Inflammatory macrophage treated with lipopolysaccharide for 1 hour (primary cell): ENCODE measurements at places on chromosomes 16 and 17.

GRCh38 chr17:52660692-52661091 lies 502.2 kb upstream of the CA10 start:
- DNase-seq = no peak

DNA sequence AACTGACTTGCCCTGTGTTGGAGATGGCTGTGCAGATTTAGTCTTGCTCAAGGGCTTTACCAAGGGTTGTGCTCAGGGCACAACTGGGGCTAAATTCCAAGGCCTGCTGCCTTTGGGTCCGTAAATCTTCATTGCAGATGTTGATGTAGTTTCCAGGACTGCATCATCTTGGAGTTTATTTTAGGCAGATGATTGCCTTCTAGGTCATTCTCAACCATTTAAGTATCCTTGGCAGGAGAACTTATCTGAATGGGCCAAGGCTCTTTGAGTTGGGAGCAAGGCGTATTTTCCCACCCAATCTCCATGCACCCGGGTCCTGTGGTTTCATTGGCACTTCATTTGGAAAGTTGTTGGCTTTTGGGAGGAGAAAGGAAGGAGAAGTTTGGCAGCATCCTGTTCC lies 200.3 kb downstream of the MSI2 start:
- no peak for DNase-seq

DNA sequence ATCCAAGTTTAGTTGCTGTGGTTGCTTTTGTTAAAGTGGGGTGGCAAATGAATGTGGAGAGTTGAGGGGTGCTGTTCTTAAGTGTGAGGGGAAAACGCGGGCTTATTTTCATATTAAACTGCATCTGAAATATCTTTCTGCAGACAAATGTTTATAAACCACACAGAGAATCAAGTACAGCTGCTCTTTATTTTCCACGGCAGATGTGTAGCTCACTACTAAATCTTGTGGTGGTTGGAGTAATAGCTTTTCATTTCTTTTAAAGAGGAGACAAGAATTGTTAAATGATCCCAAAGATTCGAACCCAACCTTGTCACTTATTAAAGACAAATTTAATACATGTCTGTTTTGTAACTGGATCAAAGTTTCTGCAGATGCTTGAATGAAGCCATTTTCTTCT lies 2.1 kb downstream of the CLTC start:
- no peak for DNase-seq

DNA sequence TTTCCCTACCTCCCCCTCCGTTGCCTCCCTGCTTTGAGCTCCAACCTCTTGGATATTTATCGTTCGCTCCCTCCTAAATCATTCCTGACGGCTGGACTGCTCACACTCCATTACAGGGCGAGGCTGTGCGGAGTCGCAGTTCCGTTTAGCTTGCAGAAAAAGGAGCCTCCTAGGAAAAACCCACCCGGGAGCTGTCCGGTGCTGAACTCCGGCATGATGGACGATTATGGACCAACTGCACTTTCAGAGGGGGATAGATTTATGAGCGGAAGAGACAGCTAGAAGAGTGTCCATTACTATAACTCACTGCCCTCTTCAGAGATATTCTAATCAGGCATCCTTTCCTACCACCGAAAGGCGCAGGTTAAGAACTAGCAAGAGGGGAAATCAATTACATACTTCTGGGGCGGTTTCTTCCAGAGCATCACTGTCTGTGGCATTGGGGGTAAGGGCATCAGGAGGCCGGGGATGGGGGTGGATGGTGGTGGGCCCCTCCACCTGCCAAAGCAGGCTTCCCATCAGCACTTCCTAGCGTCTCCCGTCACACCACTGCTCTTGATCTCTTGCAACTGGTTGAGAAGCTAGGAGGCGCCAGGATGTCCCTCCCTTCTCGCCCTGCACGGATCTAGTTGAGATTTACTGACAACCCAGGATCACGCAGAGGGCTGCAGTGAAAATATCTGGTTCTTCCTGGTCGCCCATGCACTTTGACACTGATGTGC lies 251.2 kb downstream of the ENGASE start:
- DNase-seq = no peak

GRCh38 chr17:38453951-38454421 lies 25.7 kb downstream of the ARHGAP23 start:
- DNase-seq = no peak
